Spleen (tissue), 13 donors: ENCODE measurements at places on chromosomes 1 and 21.

DNA sequence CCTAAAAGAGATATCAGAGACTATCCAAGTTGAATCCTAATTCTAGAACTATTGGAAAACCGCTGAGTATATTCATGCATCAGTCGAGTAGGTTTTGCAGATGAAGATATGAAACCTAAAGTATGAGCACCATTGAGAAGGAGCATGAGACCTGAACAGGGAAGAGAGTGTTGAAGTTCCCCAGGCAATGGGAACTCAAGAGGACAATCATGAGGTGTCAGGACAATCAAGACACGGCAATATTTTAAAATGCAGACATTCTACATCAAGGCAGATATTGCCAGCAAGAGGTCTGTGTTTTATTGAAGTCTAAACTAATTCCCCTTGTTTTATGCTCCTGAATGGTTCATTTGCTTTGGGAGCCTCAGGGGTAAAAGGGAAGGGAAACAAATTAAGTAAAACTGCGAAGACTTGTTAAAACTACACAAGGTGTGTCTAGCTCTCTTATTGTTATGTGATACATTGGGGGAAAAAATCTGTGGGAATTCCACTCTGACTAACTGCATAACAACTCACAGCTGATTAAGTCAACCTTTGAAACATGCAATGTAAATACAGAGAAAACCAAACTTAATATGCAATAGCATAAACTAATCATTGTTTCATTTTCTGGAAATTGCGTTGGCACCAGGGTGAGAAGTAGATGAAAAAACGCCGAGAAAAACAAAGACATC is 347.9 kb upstream of the ADGRL2 start:
- DNase-seq: no peak

GRCh38 chr1:183165456-183165855 is 20.6 kb upstream of the LAMC2 start:
- DNase-seq: no peak

GRCh38 chr1:233211595-233211994 is 83.9 kb downstream of the PCNX2 start:
- DNase-seq: no peak

GRCh38 chr1:167365360-167365759 is 144.7 kb downstream of the POU2F1 start:
- no peak for DNase-seq

- no peak for DNase-seq
Measured at GRCh38 chr1:95396557-95396956, 162.5 kb downstream of the RWDD3 start.

- DNase-seq: no peak
Measured at GRCh38 chr1:219676012-219676765, 63.3 kb upstream of the ZC3H11B start.

- DNase-seq: no peak
Measured at GRCh38 chr1:183033205-183033604, 10.0 kb downstream of the LAMC1 start.

- DNase-seq: no peak
Measured at GRCh38 chr1:25782608-25783201, 17.3 kb upstream of the SELENON start.

DNA sequence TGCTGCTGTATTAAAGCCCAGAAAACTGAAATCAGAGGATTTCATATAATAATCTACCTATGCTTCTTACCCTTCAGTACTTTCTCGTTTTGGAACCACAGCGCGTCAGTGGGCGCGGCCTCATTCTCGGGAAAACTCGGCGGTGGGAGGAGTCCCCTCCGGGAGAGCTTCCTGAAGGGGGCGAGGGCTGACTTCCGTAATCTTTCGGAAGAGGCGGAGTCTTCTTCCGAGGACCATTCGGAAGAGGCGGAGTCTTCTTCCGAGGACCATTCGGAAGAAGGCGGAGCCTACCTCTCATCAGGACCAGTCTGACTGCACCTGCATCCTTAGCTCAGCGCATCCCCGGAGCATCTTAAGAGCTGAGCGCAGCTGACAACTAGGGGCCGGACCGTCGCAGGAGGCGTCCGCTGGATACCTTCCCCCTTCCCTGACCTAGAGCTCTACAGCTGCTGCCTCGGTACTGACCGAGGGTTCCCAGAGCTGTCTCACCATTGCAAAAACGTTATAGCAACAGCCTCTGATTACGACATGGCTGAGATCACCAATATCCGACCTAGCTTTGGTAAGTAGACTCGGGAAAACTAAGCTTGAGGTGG is at the start of gene SYT11:
Gene SYT11 (plus strand): TSS at position 334 of the 596 bp plus-strand sequence. CDS start 195 bp downstream, at position 529.
- DNase-seq: peak; percentile 97

- no peak for DNase-seq
Measured at GRCh38 chr1:68314151-68314780, 81.9 kb upstream of the WLS start.

GRCh38 chr1:185073725-185074124 is 28.4 kb downstream of the RNF2 start:
- no peak for DNase-seq

DNA sequence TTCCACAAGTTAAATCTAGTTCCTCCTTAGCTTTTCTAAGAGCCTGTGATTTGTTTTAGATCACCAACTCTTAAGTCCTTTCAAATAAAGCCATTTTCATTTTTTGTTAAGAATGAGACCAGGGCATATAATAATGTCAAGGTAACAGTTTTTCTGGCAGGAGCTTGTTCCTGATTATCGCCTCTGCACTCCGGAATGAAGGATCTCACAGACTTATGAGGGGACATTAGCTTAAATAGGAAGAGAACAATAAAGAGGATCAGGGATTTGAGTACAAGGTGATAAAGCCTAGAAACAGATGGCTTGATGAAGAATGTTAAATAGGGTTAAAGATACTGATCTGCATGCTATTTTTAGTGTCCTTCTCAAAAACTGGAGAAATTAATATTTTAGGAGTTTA is 13.6 kb upstream of the OTUD7B start:
- no peak for DNase-seq

DNA sequence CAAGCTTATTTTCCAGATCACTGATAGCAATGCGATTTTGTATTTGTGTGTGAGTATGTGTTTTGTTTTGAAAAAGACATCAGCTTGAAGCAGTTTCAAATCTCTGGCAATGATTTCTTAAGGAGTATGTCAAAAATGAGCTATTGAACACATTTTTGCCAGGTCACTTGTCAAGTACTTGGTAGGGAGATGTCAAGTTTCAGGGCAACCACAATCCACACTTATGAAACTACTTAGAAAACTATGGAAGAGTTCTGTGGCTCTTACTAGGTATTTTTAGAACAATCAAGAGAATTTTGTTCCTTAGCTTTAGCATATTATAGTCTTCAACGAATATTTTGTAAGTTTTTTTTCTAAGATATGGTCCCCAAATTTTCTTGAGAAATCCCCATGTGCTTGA is 318.8 kb upstream of the ZRANB2 start:
- no peak for DNase-seq

GRCh38 chr1:53408013-53408754 is 51.0 kb upstream of the DMRTB1 start:
- no peak for DNase-seq

- DNase-seq: no peak
Measured at GRCh38 chr1:78038071-78038470, 7.7 kb upstream of the GIPC2 start.

GRCh38 chr1:59128784-59129227 is 168.1 kb upstream of the FGGY start:
- DNase-seq: no peak

DNA sequence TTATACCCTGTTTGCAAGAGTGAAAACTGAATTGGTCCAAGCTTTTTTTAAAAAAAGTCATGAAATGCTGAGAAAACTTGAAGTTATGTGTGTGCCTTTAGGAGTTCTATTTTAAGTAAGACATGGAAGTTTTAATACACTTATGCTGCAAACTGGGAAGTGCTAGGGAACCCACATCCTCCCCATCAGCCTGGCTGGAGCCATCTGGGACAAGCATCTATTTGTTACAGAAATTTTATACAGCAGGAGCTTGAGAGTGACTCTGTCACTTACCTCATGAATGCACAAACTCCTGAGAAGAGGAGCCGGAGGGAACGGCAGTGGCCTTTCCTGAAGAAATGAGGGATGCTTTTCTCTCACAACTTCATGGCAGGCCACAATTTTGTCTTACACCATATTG is 78.2 kb upstream of the SLC44A3 start:
- DNase-seq: no peak

GRCh38 chr1:153081736-153082135 is 10.3 kb upstream of the SPRR2B start:
- DNase-seq: no peak

- no peak for DNase-seq
Measured at GRCh38 chr1:109521002-109521951, 11.8 kb upstream of the AMIGO1 start.

- no peak for DNase-seq
Measured at GRCh38 chr1:205714190-205714905, 34.0 kb upstream of the SLC45A3 start.

- no peak for DNase-seq
Measured at GRCh38 chr1:160040476-160040875, 8.7 kb upstream of the PIGM start.

- DNase-seq: no peak
Measured at GRCh38 chr21:36608897-36609225, 90.1 kb upstream of the SIM2 start.

DNA sequence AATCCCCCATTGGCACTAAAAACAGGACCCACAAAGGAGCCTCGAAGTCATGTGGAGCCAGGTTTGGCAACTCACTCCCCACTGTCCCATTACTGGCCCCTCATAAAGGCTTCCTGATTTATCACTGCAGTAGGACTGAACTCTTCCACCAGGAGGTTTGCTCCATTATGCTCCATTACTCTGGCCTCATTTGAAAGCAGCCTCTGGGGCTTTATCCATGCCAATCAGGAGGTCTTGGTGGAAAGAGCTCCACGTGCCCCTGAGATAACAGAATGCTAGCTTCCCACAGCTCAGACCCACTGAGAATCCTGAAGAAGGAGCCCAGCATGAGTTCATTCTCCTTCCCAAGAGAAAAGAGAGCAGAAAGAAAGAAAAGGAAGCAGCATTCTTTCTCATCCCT is 76.4 kb downstream of the HIVEP3 start:
- DNase-seq: no peak

GRCh38 chr1:245074232-245074747 is 80.5 kb upstream of the KIF26B start:
- DNase-seq: no peak

GRCh38 chr1:172912765-172913260 is 137.9 kb downstream of the TNFSF18 start:
- DNase-seq: no peak

DNA sequence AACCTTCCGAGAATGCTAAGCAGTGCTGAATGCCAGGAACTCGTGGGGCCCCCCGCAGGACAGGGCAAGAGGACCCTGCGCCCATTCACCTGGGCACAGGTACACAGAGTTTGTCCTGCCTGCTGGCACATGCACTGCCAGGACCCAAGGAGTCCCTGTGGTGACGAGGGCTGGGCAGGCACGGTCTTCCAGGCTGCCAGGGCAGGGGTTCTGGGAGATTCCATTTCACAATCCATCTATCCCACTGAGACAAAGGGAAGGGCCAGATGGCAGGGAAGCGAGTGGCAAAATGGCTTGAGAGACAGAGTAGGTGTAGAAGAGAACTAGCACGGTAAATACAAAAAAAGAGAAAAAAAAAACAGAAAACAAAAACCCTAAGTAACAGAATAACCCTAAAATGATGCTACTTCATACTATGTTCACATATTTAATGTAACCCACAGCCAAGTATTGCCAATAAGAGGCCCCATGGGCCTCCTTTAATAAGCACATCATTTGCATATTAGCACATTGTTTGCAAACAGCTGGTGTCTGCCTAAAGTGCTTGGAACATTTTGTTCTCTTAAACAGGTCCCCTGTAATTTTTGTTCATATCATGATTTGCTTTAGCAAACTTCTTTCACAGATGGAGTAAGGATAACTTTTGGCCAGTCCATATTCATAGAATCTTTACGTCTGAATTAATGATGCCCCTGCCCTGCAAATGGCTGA is 83.8 kb downstream of the STUM start:
- DNase-seq: peak; percentile 78

GRCh38 chr1:223202376-223203033 is 59.5 kb upstream of the TLR5 start:
- DNase-seq: no peak

GRCh38 chr1:3668148-3668547 is 15.8 kb downstream of the TP73 start:
- DNase-seq: peak; percentile 72

DNA sequence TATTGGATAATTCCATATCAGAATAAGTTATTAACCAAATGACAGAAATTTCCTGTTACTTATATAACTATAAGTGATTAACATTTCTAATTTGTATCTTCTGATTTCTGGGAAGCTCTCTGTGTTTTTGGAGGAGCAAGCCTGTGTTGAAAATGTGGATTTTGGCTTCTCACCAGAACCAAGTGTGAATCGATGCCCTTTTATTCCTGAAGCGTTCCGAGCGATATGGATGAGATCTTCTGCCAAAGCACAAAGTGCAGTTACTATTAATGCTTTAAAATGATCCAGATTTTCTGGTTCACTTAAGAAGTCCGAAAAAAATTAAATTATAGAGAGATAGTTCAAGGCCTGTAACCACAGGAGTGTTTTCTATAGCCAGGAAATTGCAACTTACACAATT is 22.8 kb downstream of the ALG14 start:
- DNase-seq: no peak
